ENCODE measurements at places on chromosomes 2 and 18.

DNA sequence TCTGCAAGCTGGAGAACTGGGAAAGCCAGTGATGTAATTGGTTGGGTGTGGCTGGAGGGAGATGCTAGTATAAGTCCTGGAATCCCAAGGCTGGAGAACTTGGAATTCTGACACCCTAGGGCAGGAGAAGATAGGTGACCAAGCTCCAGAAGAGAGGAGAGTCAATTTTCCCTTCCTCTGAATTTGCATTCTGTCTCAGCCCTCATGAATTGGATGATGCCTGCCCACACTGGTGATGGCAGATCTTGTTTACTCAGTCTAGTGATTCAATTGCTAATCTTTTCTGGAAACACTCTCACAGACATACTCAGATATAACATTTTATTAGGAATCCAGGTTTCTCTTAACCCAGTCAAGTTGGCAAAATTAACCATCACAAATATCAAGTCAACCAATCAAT is 287.2 kb downstream of the RDH14 start:
- no peak for DNase-seq

GRCh38 chr2:207974216-207974605 is 51.1 kb downstream of the PLEKHM3 start:
- no peak for DNase-seq

- no peak for DNase-seq
These were observed 138.2 kb upstream of the NFATC1 start for GRCh38 chr18:79257480-79257879.

DNA sequence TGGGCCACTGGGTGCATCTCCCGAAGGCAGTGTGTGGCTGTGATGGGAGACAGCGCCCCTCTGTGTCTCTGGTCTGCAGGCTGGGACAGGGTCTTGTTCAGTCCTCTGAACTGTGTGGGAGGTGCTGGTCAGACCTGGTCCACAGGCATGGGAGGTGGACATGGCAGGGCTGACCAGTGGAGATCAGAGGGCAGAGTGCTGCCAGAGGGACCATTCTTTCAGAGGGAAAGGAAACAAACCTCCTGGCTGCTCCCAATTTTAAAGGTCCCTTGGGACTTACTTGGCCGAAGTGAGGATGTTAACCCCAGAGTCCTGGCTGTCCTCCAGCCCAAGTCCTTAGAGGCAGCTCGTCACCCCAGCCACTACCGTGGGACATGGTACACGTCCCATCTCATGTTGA is 4.0 kb downstream of the CAPN13 start:
- no peak for DNase-seq

- no peak for DNase-seq
These were observed 104.9 kb downstream of the NCK2 start for GRCh38 chr2:105849431-105850179.

DNA sequence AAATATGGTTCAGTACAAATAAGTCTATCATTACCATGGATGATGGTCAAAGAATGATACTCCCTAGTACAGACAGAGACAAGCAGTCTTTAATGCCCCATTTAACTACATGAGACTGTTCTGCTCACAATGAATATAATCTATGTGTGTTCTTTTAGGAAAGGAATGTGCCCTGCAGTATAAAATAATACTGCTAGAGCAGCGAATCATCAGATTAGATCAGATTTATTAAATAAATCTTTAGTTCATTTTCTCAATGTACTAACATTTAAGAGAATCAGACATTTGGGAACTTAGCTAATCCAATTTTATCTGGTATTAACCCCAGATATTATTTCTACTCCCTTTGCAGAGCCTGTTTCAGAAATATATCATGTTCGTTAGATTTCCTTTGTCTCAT is 272.0 kb upstream of the GCFC2 start:
- DNase-seq, result no peak

GRCh38 chr2:134508391-134508790 is 210.4 kb downstream of the TMEM163 start:
- no peak for DNase-seq

DNA sequence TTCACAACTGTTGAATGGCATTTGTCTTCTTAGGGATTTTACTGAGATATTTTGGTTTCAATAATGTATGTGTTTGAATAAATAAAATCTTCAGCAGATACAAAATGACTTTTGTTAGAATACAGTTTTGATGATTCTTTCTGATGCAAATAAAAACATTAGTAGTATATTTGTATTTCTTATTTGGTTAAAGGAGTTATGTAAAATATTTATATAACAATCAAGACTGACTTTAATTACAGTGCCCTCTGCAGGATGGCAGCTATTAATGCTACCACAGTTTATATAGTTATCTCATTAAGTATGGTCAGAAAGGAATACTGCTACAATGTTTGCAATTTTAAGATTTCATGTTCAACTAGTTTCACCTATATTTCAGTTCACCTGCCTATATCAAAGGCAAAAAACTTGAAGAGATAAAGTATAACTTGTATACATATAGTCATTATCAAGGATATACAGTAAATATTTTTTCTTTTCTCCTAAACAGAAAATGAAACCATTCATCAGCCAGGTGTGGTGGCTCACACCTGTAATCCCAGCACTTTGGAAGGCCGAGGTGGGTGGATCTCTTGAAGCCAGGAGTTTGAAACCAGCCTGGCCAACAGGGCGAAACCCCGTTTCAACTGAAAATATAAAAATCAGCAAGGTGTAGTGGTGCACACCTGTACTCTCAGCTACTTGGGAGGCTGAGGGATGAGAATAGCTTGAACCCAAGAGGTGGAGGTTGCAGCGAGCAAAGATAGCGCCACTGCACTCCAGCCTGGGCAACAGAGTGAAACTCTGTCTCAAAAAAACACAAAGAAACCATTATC is 19.8 kb downstream of the ARL5A start:
- DNase-seq, result no peak

Measured in esophagus squamous epithelium (tissue), 5 donors.